ENCODE measurements at places on chromosomes 3 and 15. TPM values are rescaled to one million over a fixed set of nuclear protein-coding genes. Genes with fewer than 3 reads are reported as not detected.

GRCh38 chr15:85831415-85832113 is 36.8 kb upstream of the KLHL25 start:
- H3K27ac ChIP-seq, result no peak overlapping the region
- no peaks in the 10 kb centered on the region for H3K36me3 ChIP-seq
- no peak overlapping the region for H3K4me3 ChIP-seq
- no peaks in the 10 kb centered on the region for H3K4me1 ChIP-seq
- H3K27me3 ChIP-seq, result no peaks in the 10 kb centered on the region
- no peak for DNase-seq

The PLSCR5 gene
- not detected for total RNA-seq

DNA sequence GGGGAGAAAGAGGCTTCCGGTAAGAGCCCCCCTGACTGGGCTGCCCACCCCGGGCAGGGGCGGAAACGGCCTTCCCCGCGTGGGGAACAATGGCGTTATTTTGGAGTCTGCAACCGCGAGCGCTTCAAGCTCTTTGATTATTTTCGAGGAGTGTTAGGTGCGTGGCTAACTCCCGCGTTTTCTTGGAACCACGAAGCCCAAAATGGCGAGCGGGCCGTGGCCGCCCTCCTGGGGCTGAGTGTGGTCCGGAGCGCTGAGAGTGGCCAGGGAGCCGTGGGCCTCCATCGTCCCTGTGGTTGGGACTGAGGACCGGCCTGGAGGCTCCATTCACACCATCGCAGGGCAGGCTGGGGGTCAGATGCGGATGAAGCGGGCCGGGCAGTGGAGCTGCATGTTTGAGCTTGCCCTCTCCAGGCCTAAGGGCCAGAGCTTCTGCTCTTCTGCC is 44.6 kb upstream of the POLG start:
- DNase-seq, result no peak
- peaks cover 32% of the 10 kb centered on the region for H3K27me3 ChIP-seq
- no peak overlapping the region for H3K4me3 ChIP-seq
- no peaks in the 10 kb centered on the region for H3K36me3 ChIP-seq

The CIDEC gene
- total RNA-seq, result not detected

DNA sequence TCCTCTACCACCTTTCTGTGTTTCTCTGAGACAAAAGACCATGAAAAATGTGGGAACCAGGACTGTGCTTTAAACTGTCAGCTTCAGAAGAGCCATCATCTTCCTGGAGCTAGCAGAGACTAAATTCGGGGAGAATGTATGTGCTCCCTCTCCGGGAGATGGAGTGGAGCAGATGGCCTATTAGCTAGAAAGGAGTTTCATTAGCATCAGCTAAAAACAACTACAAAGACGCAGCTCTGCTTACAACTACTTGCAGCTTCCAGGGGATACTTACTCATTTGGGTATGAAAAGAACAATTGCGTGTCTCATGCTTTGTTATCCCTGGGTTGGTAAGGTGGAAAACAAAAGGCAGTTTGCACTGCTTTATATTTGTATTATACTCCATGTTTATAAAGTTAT is 159.6 kb downstream of the MFSD1 start:
- DNase-seq, result no peak
- H3K4me3 ChIP-seq, result no peak overlapping the region
- H3K4me1 ChIP-seq, result no peaks in the 10 kb centered on the region
- no peak overlapping the region for H3K27ac ChIP-seq

GRCh38 chr15:44535523-44536301 is 1.2 kb upstream of the EIF3J start:
- H3K36me3 ChIP-seq, result no peaks in the 10 kb centered on the region
- no peaks in the 10 kb centered on the region for H3K27me3 ChIP-seq
- peak overlapping the region; percentile 85 for H3K27ac ChIP-seq
- DNase-seq, result no peak

The PROK2 gene
- total RNA-seq, result not detected

The DNAH12 gene
- total RNA-seq, result 0.19 TPM

DNA sequence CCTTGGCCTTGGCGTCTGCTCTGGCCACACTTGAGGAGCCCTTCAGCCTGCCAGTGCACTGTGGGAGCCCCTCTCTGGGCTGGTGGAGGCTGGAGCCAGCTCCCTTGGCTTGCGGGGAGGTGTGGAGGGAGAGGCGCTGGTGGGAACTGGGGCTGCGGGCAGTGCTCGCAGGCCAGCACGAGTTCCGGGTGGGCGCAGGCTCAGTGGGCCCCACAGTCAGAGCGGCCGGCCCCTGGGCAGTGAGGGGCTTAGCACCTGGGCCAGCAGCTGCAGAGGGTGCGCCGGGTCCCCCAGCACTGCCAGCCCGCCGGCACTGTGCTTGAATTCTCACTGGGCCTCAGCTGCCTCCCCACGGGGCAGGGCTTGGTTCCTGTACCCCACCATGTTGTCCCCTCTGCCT is 68.7 kb upstream of the KCNAB1 start:
- H3K27me3 ChIP-seq, result no peaks in the 10 kb centered on the region
- no peak overlapping the region for H3K4me3 ChIP-seq
- DNase-seq, result no peak
- no peaks in the 10 kb centered on the region for H3K36me3 ChIP-seq
- no peaks in the 10 kb centered on the region for H3K4me1 ChIP-seq

GRCh38 chr3:17738921-17739320 is 3.5 kb downstream of the TBC1D5 start:
- H3K36me3 ChIP-seq, result peaks cover 4% of the 10 kb centered on the region
- DNase-seq, result no peak
- peak overlapping the region; percentile 79 for H3K4me3 ChIP-seq

The GADL1 gene
- total RNA-seq, result not detected

DNA sequence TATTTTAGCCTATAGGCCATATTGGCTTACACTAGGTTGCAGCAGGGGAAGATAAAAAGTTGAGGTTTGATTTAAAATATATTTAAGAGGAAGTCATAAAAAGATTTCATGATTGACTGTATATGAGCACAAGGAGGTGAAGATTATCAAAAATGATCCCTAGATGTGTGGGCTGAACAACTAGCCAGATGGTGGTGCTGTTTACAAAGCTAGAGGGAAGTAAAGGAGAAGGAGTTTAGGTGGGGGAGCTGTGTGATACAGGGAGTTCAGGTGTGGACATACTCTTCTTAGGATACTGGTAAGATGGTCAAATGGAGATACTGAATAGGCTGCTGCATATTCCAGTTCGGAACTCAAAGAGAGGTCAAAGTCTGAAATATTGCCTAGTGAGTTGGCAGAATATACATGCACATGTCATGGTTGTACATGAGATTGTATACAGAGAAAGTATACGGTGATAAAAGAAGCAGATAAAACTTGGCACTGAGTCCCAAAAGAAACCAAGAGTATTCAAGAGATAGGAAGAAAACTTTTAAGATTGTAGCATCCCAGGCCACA is 727.8 kb downstream of the NLGN1 start:
- H3K27me3 ChIP-seq, result no peaks in the 10 kb centered on the region
- DNase-seq, result no peak
- no peaks in the 10 kb centered on the region for H3K36me3 ChIP-seq
- H3K4me1 ChIP-seq, result no peaks in the 10 kb centered on the region

Data from GM12878 (cell line).